ENCODE measurements at places on chromosomes 5 and 9. TPM values are rescaled to one million over a fixed set of nuclear protein-coding genes. Genes with fewer than 3 reads are reported as not detected.

DNA sequence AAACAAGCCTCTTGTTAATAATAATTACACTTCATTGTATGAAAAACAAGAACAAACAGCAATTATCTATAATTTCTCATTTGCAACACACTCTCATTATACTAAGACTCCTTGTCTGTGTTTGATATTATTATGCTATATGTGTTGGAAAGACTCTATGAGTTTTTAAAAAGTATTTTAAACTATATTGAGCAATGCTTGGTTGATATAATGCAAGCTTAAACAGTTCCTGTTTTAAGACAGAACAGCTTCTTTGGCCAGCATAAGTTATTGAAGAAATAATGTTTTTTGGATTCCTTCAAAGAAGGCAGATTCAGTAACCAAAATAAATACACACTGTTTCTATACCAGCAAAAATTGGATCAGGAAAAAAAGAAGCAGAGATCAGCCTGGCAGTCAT, 871.4 kb downstream of the MAT2B start:
- no peak for DNase-seq
- no peaks in the 10 kb centered on the region for H3K27me3 ChIP-seq
- H3K4me3 ChIP-seq: no peak overlapping the region
- no peak overlapping the region for H3K27ac ChIP-seq
- no peaks in the 10 kb centered on the region for H3K36me3 ChIP-seq

DNA sequence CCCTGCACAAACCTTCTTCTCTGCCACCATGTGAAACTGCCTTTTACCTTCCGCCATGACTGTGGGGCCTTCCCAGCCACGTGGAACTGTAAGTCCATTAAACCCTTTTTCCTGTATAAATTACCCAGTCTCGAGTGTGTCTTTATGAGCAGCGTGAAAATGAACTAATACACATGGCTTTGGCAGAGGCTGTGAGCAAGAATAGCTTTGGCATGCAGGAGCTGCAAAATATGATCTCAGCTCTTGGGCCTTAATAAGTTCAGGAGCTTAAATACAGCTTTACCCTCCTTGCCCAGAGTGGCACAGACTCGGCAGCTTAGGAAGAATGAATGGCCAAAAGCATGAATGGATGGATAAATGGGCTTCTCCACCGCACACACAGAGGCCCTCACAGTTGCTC, 15.7 kb upstream of the SLC36A1 start:
- H3K4me1 ChIP-seq: no peaks in the 10 kb centered on the region
- peaks cover 4% of the 10 kb centered on the region for H3K27me3 ChIP-seq
- H3K4me3 ChIP-seq: no peak overlapping the region
- DNase-seq: no peak
- no peak overlapping the region for H3K27ac ChIP-seq
- no peaks in the 10 kb centered on the region for H3K36me3 ChIP-seq

RNF145 gene
- total RNA-seq: 81.9 TPM

- DNase-seq: no peak
- no peaks in the 10 kb centered on the region for H3K4me1 ChIP-seq
- H3K4me3 ChIP-seq: no peak overlapping the region
- H3K27ac ChIP-seq: no peak overlapping the region
- H3K36me3 ChIP-seq: no peaks in the 10 kb centered on the region
- peaks cover 9% of the 10 kb centered on the region for H3K27me3 ChIP-seq
Measured at GRCh38 chr5:173542159-173542558, 74.3 kb downstream of the BOD1 start.

- H3K4me1 ChIP-seq: peaks cover 3% of the 10 kb centered on the region
- H3K27me3 ChIP-seq: no peaks in the 10 kb centered on the region
- DNase-seq: no peak
- no peak overlapping the region for H3K4me3 ChIP-seq
- H3K36me3 ChIP-seq: peaks cover 26% of the 10 kb centered on the region
Measured at GRCh38 chr5:1474866-1475543, 29.8 kb upstream of the SLC6A3 start.

Measured in activated CD4-positive, alpha-beta T cell treated with anti-CD3 and anti-CD28 coated beads for 36 hours (primary cell).